ENCODE measurements at places on chromosomes 2 and 18.
A peak's percentile ranks its signal among the peaks of the same experiment; 100 is the strongest.

GRCh38 chr2:136207665-136208064 lies 89.7 kb upstream of the CXCR4 start:
- DNase-seq, result no peak

GRCh38 chr2:38191516-38191915 lies 115.6 kb upstream of the CYP1B1 start:
- DNase-seq, result no peak

GRCh38 chr2:42698940-42699339 lies 65.0 kb downstream of the OXER1 start:
- DNase-seq, result no peak

DNA sequence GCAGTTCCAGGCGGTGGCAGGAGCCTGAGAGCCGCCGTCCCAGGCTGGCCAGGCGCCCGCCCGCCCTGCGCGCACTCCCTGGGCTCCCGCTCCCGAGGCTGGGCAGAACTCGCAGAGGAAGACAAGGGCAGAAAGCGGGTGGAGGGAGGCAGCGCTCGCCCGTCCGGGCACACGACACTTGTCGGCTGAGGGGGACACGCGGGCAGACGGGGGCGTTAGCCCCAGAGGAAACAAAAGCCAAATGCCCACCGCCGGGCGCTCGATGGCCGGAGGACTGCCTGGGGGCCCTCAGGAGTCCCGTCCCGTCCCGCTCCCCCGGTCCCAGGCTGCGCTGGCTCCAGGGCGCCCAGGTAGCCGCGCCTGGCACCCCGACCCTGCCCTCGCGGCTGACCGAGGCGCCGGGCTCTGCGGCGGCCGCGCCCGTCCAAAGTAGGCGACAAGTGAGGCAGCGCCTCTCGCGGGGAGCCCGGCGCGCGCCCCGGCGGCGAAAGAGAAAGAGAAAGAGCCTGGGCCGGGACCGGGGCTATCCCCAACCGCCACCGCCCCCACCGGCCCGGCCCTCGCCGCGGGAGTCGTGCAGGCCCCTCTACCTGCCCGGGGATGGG lies 491 bp downstream of the L3MBTL4 start:
- peak; percentile 91 for DNase-seq

DNA sequence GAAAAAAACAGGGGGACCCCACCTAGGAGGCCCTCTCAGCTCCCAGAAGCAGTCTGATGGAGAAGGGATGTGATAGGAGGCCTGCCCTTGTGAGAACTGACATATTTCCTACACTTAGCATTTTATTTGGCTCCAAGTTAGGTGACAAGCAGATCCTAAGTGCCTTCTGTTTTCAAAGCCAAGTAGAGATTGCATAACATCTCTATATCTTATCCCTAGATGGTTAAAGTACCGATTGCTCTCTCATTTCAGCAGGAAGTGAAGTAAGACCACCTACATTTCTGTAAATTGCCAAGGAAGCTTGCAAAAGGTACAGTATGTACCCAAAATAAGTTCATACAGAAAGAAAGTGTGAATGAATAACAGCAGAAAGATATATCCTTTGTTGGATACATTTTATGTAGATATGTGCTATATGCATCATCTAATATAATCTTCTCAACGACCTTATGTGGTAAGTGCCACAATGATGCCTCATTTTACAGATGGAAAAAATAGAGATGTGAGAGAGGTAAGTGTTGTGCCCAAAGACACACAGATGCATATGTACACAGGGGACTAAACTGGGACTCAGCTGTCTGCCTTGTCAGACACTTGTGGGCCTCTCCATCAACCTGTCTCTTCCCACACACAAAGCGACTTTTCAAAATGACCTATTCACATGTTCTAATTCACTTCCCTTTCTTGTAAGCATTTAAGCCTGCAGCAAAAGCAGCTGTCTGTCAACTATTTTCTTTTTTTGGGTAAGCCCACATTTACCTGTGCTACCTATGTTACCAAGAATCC lies 38.9 kb downstream of the DHRS9 start:
- peak; percentile 20 for DNase-seq

GRCh38 chr2:129812071-129812470 lies 167.4 kb upstream of the RAB6C start:
- DNase-seq, result no peak

DNA sequence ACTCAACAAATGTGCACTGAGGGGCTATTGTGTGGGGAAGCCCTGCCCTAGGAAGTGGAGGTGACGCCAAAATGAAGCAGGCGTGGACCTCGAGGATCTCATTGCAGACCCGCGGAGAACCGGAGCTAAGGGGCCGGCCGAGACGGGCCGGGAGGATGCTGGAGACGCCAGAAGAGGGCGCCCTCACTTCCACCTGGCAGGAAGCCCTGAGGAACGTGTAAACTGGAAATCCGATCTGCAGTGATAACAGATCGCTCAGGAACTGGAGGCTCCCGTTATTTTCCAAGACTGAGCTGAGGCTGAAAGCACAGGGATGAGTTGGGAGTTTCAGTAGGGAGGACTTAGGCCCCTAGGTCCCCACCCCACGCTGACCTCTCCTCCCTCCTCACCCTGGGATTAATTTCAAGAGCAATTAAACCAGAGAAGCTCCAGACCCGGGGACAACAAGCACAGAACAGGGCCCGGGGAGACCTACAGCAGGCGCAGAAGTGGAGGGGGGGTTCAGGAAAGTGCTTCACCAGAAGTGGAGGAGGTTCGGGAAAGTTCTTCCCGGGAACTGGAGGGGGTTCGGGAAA lies 7.7 kb upstream of the COL6A3 start:
- DNase-seq, result peak; percentile 68

- no peak for DNase-seq
Observed at GRCh38 chr2:10392951-10393639, 55.0 kb downstream of the ODC1 start.

GRCh38 chr18:49499046-49499637 lies 12.1 kb upstream of the C18orf32 start:
- DNase-seq, result no peak

DNA sequence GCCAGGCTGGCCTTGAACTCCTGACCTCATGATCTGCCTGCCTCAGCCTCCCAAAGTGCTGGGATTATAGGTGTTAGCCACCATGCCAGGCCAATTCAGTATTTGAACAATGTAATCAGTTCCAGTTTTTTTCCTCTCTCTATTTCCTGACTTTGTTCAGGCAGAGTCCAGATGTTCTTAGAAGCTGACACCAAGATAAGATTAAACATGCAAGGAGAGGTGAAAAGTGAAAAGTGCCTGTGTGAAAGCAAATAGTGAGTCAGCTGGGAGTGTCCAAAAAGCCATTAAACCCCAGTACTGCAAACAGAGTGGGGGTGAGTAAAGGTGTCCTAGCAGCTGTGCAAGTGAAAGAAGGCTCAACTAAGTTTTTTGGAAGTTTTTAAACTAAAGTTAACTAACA lies 231.5 kb downstream of the PTH2R start:
- DNase-seq, result no peak

DNA sequence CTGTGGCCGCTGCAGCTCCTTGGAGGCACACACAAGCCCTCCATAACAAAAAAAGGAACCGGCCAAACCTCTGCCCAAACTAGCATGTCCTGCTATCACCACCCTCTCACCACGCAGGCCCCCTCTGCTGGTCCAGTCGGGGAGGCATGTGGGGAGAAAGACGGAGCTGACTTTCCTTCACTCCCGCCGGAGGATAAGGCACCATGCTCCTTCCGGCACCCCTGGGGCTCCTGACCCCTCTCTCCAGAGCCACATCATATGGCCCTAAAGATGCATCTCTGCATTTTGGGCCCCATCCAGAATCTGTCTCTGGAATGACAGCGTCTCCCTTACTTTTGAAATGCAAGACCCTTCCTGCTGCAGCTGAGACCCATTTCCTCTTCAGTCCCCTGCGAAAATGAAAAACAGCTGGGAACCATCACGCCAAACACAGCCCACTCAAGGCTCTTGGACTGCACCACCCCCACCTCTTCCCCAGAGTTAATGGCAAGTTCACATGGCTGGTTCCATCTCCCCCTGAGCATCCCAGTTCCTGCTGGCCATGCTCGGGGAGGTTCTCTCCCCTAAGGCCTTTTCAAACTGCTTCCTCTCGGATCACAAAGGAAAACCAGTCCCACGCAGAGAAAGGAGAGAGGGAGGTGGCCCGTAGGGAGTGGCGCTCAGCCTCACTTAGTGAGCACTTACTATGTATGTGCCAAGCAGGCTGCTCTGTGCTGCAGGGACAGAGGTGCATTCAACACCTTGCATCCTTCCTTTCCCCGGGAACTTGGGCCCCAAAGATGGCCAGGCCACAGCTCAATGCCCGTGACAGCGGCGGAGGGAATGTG lies 35.2 kb upstream of the MLPH start:
- DNase-seq, result no peak

DNA sequence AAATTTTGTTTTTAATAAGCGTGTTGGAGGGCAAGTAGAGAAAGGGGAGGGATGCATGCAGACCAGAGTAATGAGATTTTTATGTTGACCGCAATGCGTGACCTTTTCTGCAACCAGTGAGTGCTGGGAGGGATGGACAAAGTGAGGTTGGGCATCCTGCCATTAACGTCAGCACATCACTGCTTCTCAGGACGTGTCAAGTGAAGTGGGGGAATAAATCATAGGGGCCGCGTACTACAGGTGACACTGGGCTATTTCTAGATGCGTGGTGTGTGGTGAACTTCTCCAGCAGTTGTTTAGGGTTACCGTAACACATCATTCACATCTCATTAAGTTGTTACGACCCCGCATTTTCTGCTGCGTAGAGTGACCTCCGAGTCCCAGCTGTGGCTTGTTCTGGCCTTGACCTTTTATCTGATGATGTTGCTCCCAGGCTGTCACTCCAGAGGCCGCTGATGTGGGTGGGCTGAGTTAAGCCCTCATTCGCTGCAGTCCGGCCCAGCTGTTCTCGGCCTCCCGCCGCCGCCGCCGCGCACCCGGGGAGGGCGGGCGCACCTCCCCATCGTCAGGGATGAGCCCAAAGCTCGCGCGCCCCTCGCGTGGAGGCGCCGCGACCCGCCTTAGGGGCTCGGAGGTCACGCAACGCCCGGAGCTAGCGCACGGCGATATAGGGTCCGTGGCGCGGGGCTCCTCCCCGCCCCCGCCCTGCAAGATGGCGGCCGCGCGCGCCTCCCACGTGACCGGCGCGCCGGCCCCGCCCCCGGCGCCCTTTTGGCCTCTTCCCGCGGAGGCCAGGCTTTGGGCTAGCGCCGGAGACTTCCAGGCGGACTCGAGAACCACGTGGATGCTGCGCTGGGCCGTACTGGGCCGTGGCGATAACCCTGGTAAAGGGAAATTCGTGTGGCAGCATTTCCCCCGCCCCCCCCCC lies 3.5 kb downstream of the ZCCHC2 start:
- peak; percentile 82 for DNase-seq
